Pancreas (tissue), 10 donors: ENCODE measurements at places on chromosomes 5 and 9. TPM values are rescaled to one million over a fixed set of nuclear protein-coding genes. Genes with fewer than 3 reads are reported as not detected.

IGIP gene
- 2.6 TPM for total RNA-seq

VCAN gene
- 1.4 TPM for total RNA-seq

CDH9 gene
- total RNA-seq: not detected

LCN12 gene
- total RNA-seq: 2.0 TPM

ADAMTS12 gene
- total RNA-seq: 0.32 TPM

SH3RF2 gene
- 14.0 TPM for total RNA-seq

ACO1 gene
- 32.9 TPM for total RNA-seq

CBY3 gene
- total RNA-seq: not detected

RORB gene
- 0.09 TPM for total RNA-seq

PDLIM4 gene
- total RNA-seq: 0.83 TPM

SPATA31A1 gene
- total RNA-seq: not detected

GRIA1 gene
- total RNA-seq: not detected

FOXI1 gene
- 0.09 TPM for total RNA-seq

ATP10B gene
- 4.2 TPM for total RNA-seq

ABL1 gene
- 23.8 TPM for total RNA-seq

SYNPO gene
- 31.1 TPM for total RNA-seq

STING1 gene
- 19.7 TPM for total RNA-seq

ANKH gene
- 39.4 TPM for total RNA-seq

- no peak for DNase-seq
These were observed 364.9 kb upstream of the IRX2 start for GRCh38 chr5:3116366-3116765.

DNA sequence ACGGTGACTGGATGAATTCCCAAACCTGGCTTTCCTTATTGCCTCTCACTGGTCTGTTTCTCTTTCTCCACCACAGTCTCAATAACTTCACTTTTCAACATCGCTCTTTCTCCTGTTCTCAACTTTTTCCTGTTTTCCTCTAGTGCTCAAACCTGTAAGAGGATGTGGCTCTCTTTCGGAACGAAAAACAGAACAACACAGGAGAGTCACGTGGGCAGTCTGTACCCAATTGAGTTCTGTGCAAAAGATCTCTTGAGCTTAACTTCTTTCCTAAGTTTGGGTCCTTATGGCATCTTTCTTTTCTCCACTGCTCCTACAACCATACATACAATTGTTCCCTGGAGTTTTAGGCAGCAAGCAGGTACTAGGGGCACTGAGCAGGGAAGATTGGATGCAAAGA, 8.9 kb downstream of the HAVCR1 start:
- DNase-seq: no peak

GRCh38 chr5:177327539-177328522, 16.1 kb upstream of the MXD3 start:
- DNase-seq: peak; percentile 75

- DNase-seq: no peak
These were observed 12.2 kb upstream of the ZNF367 start for GRCh38 chr9:96430377-96430776.

GRCh38 chr9:130215341-130216119, 43.3 kb downstream of the NCS1 start:
- DNase-seq: no peak

GRCh38 chr5:1349246-1349645, 4.3 kb upstream of the CLPTM1L start:
- no peak for DNase-seq

DNA sequence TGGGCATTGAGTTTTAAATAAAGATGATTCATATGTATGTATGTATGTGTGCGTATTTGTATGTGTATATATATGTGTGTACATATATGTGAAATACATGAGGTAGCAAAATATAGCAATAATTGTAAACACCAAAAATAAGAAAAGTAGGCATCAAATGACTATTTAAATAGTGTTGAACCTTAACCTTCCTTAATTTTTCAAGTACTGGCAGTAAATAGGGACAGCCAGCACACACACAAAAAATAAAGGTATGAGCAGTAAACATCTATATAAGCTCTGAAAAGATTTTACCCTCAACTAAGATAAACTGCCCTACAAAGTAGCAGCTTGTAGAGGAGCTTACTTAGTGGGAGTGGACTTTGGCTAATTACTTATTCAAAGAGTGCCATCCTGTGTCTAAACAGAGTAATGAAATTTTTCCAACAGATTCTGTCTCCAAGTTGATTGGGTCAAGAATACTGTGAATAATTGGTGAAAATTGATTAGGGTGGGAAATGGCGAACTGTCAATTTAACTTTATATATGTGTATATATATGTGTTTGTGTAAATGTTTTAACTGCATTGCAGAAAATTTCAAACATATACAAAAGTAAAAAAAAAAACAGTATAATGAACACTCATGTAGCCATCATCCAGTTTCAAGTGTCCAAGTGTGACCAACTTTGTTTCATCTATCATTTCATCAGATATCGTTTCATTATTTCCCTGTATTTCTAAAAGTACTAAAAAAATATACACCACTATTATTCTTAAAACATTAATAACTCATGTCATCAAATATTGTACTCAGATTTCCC, 2.0 kb upstream of the ADAMTS6 start:
- DNase-seq: no peak

- no peak for DNase-seq
These were observed 53.6 kb upstream of the SIMC1 start for GRCh38 chr5:176184608-176185132.

GRCh38 chr9:7042124-7042523, 284.4 kb downstream of the KDM4C start:
- no peak for DNase-seq

DNA sequence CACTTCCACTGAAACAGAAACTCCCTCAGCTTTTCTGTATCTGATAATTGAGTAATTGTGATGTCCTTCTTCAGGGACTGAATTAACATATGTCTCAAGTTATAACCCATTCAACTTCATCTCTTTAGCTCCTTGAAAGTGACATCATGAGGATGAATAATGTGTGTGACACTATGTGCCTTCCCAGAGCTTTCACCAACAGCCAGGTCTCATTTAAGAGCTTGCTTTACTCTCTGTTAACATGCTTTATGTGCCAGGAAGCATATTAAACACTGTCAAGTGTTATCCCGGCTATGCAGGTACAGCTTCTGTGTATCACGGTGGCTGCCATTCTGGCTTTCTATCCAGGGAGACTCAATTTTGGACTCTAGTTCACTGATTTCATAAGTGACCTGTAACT, 799.9 kb downstream of the CDH12 start:
- DNase-seq: no peak

GRCh38 chr5:173940269-173940668, 48.7 kb upstream of the C5orf47 start:
- no peak for DNase-seq

GRCh38 chr5:114612406-114612805, 250.5 kb downstream of the KCNN2 start:
- no peak for DNase-seq

DNA sequence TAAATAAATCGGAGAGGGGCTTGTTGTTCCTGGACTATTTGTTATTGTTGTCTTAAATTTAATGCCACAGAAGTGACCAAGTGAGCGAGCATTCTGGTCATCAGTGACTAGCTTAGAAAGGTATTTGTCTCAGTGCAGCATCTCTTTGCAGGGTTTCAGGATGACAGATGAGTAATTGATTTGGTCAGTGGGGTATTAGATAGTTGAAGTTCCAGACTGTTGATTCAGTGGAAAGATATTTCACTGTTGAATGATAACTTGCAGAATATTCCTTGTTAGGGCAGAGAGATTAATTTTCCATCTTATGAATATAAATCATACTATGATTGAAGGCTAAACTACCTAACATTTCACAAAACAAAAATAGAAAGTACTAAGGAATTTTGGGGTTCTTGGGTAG, 122.4 kb downstream of the TRIO start:
- no peak for DNase-seq

GRCh38 chr5:151094852-151095245, 14.0 kb upstream of the TNIP1 start:
- DNase-seq: no peak

DNA sequence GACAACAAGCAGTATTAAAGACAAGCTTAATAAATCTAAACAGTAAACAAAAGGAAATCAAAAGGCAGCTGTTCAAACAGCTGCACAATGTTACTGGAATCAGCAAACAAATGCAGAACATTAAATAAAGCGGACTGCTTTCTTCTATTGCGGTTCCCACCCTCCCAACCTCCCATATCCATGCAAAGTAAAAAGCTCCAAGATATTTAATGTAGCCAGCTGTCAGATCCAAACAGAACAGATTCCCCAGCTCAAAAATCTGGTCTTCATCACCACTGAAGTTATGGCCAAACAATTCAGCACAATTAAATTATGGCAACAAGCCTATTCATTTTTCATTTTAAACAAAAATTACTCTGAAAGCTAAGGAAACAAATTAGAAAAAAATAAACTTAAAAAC, 75.9 kb downstream of the SLC38A9 start:
- DNase-seq: no peak

- no peak for DNase-seq
These were observed 260.5 kb upstream of the MVB12B start for GRCh38 chr9:126066131-126066530.

DNA sequence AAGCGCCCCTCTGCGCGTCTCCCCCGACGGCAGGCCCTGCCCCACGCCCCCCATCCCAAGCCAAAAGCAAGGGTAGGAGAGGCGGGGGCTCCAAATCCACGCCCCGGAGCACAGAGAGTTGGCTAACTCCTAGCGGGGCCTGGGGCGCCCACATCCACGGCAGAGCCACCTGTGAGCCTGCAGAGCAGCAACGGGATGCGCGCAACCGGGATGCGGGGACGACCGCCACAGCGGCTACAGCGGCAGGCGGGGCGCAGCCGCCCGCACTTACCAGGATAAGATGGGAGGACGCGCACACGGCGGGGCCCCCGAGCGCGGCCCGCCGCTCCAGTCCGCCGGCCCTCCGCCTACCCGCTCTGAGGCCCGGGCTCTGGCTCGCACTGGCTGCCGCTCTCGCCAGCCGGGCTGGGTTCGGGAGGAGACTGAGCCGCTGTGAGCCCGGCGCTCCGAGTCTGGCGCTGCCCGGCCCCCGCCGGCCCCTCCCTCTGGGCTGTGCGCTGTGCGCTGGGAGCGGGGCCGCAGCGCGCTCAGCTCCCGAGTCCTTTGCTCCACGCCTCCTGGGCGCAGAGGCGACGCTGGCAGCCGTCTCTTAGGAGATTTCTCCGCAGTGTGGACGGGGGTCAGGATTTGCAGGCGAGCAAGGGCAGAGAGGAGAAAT, at the start of gene SLC24A2:
Gene SLC24A2 (minus strand): TSS at position 424 of the 658 bp plus-strand sequence.
- peak; percentile 55 for DNase-seq

DNA sequence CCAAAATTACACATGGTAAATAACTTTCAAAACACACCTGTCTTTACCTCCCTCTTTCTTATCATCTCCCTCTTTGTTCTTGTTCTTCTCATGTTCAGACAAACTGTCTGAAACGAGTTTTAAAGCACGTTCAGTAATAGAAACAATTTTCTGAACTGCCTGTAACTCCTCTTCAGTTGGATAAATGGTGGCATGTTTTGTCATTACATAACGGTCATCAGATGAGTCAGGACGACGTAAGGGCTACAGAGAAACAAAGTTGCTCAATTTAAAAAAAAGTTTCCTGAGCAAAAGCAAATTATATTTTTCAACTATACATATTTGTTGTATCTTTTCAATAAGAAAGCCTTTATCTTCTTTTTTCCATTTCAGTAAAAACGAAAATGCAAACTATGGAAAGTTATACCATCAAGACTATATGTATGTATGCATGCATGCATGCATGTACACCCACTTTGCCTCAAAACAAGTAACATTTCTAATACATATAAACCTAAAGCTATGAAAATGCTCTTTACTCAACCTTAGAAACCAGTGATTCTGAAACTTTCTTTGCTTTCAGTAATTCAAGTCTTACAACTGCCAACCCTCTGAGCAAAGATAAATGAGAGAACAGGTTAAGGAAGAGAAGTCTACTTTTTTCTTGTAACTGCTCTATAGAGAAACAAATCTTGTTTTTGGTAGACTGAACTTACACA, 56.0 kb downstream of the ZFR start:
- no peak for DNase-seq

DNA sequence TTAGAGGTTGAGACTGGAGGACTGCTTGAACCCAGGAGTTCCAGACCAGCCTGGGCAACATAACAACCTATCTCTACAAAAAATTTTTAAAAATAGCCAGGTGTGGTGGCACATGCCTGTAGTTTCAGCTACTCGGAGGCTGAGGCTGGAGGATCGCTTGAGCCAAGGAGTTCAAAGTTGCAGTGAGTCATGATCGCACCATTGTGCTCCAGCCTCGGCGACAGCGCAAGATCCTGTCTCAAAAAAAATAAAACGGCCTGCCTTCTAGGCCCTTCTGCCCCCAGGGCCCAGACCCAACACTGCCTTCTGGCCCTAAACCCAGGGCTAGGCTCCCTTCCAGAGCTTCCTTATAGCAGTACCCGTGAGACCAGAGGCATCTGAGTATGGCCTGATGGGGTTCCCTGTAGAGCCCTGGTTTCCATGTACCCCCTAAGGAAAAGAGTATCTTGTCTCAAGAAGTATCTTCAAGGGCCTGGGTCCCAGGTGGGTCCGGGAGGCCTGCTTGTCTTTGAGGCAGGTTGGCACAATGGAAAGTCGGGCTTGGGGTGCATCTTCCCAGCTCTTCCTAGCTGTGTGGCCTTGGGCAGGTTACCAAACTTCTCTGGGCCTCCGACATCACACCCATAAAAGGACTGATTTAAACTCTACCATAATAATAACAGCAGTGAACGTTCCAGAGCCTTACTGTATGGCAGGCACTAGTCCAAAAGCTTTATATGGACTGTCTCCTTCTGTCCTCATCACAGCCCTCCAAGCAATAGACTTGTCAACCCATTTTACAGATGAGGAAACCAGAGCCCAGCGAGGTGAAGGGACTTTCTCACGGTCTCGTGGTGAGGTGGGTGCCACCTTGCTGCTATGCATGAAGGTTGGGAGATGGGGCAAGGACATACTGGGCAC, 9.6 kb downstream of the LRRC8A start:
- no peak for DNase-seq

- no peak for DNase-seq
These were observed 186.1 kb upstream of the ADAMTS16 start for GRCh38 chr5:4954048-4954447.
